Activated effector memory CD4-positive, alpha-beta T cell treated with Interleukin-2 at 50 U/mL for 16 hours (primary cell): ENCODE measurements at places on chromosomes 3 and 15.
A peak's percentile ranks its signal among the peaks of the same experiment; 100 is the strongest.

- DNase-seq = peak; percentile 7
Measured at GRCh38 chr15:100602823-100603393, 519 bp downstream of the ASB7 start.

DNA sequence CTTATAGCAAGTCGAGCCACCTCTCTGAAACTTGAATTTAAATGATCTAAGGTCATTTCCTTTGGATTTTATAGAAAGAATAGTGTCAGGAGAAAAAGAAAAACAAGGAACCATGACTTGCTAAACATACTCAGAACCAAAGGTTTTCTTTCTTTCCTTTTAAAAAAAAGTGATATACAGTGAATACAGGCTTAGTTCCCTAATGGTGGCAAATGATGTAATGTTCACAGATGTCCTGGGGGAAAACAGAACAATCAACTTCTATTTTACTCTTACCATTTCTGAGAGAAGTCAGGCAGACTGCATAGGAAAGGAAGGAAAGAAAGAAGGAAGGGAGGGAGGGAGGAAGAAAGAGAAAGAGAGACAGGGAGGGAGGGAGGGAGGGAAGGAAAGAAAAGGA, 56.5 kb downstream of the ST6GAL1 start:
- no peak for DNase-seq

DNA sequence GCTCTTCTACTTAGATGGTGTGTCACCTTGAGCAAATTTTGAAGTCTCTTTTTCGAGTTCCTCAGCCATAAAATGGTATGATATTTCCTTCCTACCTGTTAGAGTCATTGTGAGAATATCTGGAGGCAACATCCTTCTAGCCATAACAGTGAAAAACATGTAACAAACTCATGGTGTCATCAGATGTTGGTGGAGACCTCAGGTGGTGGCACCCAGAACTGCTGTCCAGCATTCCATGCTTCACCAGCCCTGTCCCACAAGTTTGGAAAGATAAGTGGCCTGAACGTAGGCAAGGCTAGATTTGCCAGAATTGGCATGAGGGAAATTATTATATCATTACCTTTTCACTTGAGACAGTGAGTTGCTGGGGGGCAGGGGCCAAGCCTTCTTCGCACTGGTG, 30.4 kb downstream of the GASK1A start:
- no peak for DNase-seq

- DNase-seq = no peak
Measured at GRCh38 chr15:33968224-33968623, at the start of gene CHRM5. CHRM5 (plus strand) TSS chr15:33968497; CDS start chr15:34062718, 94,221 bp downstream.

- DNase-seq = no peak
Measured at GRCh38 chr15:63805993-63806980, 27.5 kb downstream of the HERC1 start.

DNA sequence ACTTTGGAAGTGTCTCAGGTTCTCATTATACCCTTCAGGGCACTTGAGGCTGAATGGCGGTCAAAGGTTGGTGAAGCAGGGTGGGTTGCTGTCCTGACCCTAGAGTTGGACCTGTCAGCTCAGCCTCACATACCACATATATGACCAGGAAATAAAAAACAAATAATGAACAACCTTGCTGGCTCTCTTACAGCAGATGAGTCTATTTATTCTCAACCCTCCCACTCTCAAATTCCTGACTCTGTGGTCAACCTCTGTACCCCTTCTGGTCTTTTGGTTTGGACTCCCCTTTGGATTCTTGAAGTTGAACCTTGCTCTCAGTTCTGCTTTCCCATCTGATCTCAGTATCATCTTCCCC, 16.9 kb downstream of the PPP2R3A start:
- no peak for DNase-seq

DNA sequence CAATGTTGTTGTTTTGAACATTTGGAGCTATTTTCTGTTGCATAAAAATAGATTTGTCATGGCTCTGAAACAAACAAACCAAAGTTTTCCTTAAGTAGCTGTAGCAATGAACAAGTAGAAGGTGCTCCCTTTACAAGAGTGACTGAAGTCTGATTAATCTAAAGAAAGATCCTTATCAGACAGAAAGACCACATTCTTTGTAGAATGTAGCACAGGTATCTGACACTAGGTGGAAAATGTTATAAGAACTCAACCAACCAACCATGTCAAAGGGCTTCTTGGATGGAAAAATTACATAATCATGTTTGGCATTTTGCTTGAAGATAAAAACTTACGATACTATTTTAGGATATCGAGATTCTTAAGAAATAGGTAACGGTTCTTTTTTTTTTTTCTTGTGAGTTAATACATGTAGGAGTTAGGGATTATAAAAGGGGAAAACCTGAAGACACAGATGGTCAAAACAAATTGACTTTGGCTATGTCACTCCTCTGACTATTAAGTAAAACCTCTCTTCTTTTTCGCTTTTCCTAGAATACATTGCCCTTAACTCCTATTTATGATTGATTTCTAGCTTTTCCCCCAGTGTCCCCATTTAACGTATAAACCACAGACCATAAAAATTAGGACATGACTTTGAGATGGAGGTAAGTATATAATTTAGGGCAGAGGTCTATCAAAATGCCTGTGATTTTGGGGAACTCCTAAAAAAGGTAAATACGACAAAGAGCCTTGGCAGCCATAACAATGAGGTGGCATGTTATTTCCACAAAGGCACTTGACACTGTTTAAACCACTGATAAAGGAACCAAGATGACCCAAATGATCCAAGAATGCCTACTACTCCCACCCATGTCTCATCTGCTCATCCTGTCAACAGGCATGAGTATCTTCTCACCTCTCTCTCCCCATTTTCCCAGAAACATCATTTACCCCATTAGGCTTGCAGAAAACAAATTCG, 72.0 kb downstream of the CCR4 start:
- DNase-seq = no peak

DNA sequence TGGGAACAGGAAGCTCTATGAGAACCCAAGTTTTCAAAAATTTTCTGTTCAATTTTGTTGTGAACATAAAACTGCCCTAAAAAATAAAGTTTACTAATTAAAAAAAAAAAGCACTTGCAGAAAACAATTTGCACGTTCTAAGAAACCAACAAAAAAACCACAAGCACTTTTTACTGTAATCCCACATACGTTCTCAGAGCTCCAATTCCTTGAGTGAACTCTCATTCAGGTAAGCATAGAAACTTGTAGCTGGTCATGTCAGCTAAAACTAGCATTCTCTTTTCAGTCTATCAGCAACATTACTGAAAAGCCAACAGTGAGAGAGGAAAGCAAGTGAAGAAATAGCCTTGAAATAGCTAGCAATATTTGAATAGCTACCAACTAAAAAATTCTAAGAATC, 11.5 kb upstream of the TMF1 start:
- DNase-seq = no peak

GRCh38 chr3:46087871-46088270, 60.6 kb upstream of the XCR1 start:
- DNase-seq = no peak

DNA sequence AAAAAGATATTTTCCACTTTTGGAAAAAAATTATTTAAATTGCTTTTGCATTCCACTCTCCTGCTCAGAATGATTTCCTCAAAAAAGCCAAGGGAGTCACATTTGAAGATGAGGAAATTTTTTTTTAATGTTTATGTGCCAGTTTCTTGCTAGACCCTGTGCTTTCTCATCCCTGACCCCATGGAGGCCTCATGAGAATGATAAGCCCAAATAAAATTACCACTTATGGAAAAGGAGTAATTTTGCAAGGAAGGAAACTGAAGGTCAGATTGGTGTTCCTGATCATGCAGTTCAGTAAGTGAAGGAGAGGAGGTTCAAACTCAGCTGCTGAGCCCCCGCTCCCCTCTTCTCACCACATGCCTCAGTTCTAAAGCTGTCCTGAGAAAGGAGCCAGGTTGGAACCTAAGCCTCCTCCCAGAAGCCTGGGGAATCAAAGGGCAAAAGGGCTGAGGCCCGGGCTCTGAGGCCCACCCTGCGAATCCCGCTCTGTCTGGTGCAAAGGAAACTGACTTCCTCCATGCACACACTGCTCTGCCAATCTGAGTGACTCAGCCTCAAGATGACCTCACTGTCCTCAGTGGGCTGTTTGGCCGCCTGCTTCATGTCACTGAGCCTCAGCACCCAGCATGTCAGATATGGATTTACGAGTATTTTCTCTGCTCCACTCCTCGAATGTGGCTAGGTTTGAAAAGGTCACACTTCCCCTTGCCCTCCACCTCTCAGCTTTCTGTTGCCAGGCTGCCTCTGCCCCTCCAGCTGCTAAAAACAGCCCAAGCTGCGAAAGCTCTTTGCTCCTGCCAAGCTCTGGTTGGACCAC, 56.9 kb upstream of the FLNB start:
- DNase-seq = no peak

DNA sequence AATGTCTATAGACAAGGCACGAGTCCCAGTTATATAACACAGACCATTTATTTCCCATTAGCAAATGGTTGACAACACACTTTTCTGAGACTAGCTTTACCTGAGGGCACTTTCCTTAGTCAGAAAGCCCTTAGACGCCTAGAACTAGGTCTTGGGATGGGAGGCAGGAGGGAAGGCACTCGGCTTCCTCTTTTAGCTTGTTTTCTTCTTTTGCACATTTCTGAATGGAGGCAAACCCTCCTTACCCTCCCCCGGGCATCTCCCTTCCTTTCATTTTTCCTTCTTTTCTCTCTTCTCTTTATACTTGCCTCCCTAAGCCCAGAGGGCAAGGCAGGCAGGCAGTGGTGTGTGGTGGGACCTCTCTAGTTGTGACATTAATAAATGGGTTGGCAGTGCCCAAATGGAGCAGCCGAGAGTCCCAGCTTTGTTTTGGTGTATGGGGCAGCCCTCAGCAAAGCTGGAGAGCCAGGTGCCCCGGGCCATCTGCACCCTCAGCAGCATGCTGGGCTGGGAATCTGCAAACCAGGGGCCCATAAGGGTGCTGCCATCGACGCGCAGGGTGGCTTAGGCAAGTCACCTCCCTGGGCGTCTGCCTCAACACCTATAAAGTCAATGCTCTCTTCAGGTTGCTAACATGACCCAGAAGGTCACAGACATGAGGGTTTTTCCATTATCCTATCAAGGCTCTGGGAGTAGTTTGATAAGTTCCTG, 21.1 kb upstream of the BCL2L10 start:
- DNase-seq = no peak

GRCh38 chr15:34109797-34110663, 8.1 kb downstream of the PGBD4 start:
- DNase-seq = no peak

GRCh38 chr3:134326126-134326525, 48.1 kb downstream of the AMOTL2 start:
- no peak for DNase-seq

- DNase-seq = no peak
Measured at GRCh38 chr3:188817935-188818269, 353.9 kb upstream of the TPRG1 start.

DNA sequence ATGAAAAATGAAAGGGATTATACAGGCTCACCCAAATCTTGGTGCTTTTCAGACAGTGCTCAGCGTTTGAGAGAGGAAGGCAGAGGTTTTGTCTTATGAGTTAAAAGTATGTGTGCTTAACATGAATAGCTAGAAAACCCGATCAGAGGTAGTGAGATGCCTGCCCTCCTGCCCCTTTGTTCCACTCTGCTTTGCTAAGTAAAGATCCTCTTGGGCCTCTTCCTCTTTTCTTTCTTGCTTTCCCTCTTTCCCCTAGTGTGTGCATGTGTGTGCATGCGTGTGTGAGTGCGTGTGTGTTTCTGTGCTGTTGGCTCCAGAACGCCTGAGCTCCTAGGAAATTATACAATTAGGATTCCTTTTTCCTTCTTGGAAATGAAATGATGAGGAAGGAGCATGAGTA, 261.3 kb upstream of the NR2E3 start:
- DNase-seq = no peak
